ENCODE measurements at places on chromosomes 2 and 18.

DNA sequence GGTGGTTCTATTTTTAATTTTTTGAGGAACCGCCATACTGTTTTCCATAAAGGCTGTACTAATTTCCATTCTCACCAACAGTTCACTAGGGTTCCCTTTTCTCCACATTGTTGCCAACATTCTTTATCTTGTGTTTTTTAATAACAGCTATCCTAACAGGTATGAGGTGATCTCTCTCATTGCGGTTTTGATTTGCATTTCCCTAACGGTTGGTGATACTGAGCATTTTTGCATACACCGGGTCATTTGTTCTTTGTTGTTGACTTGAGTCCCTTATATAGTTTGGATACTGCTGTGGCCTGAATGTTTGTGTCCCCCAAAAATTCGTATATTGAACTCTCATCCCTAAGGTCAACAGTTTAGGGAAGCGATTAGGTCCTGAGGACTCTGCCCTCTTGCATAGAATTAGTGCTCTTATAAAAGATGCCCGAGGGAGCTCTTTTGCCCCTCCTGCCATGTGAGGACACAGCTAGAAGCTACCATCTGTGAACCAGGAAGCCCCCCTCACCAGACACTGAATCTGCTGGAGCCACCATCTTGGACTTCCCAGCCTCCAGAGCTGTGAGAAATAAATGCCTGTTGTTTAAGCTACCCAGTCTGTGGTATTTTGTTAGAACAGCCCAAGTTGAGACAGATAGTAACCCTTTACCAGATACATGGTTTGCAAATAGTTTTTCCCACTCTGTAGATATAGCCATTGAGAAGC, 4.7 kb downstream of the IMP4 start:
- no peak for DNase-seq

GRCh38 chr18:48928787-48929186, 22.0 kb downstream of the SMAD7 start:
- no peak for DNase-seq

DNA sequence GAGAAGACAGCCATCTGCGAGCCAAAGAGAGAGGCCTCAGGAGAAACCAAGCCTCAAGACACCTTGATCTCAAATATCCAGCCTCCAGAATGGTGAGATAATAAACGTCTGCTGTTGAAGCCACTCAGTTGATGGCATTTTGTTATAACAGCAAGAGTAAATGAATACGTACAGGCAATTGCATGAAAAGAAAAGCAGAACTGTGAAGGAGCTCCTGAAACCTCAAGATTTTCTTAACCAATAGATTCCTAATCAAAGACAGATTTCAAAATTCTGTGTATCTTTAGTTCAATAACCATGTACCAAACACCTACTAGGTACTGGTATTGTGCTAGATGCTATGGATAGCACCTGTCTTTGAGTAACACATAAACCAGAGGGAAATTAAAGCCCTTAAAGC, 139.5 kb downstream of the PIEZO2 start:
- DNase-seq, result no peak

DNA sequence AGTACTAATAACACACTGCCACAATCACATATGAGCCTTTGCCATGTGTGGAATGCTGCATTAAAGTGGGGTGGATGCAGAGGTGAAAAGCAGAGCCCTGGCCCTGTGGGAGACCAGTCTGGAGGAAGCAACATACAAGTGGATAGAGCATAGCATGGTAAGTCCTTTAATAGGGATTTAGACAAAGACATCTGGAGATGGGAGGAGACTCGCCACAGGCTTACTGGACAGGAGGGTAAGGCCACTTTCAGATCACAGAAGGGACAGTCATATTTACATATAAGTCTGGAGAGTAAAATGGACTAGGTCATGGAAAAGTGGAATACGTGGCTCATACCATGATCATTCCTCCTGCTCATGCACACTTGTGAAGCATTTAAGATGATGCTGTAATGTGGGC, 84.3 kb downstream of the PPP1R1C start:
- peak; percentile 61 for DNase-seq

DNA sequence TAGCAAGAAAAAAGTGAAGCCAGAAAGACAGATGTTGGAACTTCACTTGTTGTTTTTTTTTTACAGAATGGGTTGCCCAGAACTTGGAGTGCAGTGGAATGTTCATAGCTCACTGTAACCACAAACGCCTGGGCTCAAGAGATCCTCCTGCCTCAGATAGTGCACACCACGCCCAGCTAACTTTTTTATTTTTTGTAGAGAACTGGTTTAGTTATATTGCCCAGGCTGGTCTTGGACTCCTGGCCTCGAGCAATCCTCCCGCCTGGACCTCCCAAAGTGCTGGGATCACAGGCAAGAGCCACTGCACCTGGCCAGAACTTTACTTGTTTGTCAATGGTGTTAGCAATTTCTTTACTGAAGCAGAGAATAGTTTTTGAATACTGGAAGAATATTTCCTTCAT, 11.9 kb upstream of the ASPRV1 start:
- DNase-seq, result no peak
